Posterior vena cava (tissue), 2 donors: ENCODE measurements at places on chromosomes 5 and 9.
A peak's percentile ranks its signal among the peaks of the same experiment; 100 is the strongest.

DNA sequence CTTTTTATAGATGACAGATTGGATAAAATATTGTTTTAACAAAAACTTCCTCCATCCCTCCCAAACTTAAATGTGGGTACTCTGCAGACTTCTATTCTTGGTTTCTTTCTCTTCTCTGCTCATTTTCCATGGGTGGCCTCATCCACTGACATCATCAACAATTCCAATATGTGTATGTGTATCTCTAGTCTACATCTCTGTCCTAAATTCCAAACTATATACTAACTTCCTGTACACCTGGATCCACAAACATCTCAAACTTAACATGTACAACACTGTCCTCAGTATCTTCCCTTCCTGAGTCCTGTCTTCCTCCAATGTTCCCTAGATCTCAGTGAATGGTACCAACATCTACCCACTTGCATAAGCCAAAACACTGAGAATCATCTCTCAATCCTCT lies 28.5 kb upstream of the CDK5RAP2 start:
- DNase-seq: no peak

GRCh38 chr9:6471231-6471850 lies 58.3 kb downstream of the UHRF2 start:
- no peak for DNase-seq

- DNase-seq: no peak
These were observed 81.4 kb downstream of the COL5A1 start for GRCh38 chr9:134723037-134723436.

GRCh38 chr9:127036437-127036836 lies 86.0 kb downstream of the ANGPTL2 start:
- DNase-seq: no peak

DNA sequence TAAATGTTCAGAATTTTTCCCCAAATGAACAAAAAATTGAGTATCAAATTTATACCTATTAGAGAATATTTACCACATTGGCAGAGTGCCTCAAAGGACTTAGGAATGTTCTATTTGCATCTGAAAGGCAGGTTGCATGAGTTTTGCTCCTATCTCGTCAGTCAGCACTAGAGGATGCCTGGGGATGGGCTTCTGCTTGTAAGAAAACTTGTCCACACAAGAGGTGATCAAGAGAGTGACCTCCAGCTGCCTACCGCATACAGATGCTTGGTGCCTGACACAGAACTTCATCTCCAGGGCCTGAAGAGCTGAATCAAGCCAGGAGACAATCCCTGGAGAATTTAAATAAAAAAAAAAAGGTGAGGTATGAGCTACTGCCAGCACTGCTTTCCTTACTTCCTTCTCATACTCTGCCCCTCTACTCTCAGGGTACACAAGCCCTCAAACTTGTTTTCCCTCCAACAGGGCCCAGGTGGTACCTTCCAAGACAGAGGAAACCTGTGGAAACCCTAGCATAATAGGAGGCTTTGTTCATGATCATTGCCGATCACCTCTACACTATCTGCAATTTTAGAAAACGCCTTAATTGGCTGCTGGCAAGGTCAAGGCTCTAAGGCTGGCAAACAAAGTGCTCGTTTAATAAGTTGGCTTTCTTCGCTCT lies 166.6 kb downstream of the ELAVL2 start:
- DNase-seq: no peak

GRCh38 chr5:180103487-180104167 lies 32.1 kb upstream of the RNF130 start:
- DNase-seq: no peak

GRCh38 chr9:32412440-32412839 lies 28.0 kb downstream of the ACO1 start:
- DNase-seq: no peak

GRCh38 chr5:27652505-27652904 lies 614.1 kb upstream of the CDH9 start:
- no peak for DNase-seq

GRCh38 chr9:120696551-120697230 lies 17.6 kb downstream of the MEGF9 start:
- no peak for DNase-seq

GRCh38 chr5:170439223-170439943 lies 50.2 kb upstream of the KCNMB1 start:
- DNase-seq: peak; percentile 34

DNA sequence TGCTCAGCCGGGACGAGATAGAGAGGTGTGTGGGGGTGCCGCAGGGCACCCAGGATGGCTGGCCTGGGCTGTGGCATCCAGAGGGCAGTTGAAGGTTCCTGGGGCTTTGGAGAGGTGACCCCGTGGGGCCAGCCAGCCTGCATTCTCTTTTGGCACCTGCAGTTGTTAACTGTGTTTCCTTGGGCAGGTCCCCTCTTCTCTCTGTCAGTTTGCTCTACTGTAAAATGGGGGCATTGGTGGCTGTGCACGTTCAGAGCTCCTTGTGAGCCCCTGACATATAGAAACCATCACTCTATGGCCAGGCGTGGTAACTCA lies 8.5 kb downstream of the ZDHHC12 start:
- DNase-seq: no peak

GRCh38 chr5:36373527-36374086 lies 71.9 kb upstream of the RANBP3L start:
- DNase-seq: peak; percentile 88

- no peak for DNase-seq
These were observed 316.2 kb upstream of the HAPLN1 start for GRCh38 chr5:84036842-84037241.

DNA sequence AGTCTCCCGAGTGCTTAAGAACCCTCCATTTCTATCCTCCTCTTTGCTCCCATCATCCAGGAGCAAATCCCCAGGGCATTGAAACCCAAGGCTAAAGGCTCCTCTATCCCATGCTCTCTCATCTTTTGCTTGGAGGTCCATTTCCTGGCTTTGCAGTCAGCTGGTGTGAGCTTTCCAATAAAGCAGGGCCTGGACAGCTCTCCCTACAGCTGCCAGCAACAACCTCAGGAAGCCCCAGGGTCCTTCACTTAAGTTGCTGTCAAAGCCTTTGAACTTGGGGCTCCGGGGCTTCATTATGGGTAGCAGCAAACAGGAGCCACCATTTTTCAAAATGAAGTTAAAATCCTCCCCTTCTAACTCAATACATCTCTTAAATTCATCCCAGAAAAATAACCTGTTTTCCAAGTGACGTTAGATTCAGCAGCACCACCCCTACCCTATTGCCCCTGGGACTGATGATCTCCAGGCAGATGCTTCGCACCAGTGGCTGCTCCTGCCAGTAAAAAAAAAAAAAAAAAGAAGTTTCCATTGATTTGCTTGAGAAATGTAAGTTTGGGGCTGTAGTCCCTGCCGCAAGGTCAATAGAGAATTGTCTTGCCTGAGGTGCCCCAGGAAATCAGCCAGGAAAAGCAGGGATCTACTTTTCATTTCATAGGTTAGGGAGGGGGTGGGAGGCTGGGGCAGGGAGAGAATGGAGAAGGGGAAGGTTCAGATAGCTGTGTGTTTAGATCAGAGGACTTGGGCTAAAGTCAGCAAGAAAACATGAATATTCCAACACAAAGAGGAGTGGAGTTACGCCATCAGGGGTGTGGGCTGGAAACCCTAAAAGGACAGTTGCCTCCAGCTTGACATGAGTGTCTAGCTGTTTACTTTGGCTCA lies 83.8 kb upstream of the IL6ST start:
- DNase-seq: no peak

GRCh38 chr9:3478549-3478953 lies 47.2 kb downstream of the RFX3 start:
- no peak for DNase-seq

GRCh38 chr5:59238126-59238902 lies 655.2 kb downstream of the PDE4D start:
- no peak for DNase-seq
